ENCODE measurements at places on chromosomes 6 and 20.

DNA sequence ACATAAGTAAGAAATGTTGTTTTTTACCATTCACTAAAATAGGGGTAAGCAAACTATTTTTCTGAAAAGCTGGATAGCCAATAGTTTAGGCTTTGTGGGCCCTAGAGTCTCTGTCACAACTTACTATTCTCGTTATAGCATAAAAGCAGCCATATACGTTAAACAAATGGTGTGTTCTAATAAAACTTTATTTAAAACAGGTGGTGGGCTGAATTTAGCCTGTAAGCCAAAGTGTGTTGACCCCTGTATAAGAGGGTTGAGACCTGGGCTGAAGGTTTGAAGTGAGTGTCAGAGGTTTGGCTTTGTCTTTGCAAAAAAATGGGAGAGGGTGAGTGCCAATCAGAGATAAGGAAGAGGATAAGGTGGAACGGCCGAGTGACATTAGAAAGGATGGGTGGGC, 197.2 kb downstream of the RNF144B start:
- no peak for DNase-seq

DNA sequence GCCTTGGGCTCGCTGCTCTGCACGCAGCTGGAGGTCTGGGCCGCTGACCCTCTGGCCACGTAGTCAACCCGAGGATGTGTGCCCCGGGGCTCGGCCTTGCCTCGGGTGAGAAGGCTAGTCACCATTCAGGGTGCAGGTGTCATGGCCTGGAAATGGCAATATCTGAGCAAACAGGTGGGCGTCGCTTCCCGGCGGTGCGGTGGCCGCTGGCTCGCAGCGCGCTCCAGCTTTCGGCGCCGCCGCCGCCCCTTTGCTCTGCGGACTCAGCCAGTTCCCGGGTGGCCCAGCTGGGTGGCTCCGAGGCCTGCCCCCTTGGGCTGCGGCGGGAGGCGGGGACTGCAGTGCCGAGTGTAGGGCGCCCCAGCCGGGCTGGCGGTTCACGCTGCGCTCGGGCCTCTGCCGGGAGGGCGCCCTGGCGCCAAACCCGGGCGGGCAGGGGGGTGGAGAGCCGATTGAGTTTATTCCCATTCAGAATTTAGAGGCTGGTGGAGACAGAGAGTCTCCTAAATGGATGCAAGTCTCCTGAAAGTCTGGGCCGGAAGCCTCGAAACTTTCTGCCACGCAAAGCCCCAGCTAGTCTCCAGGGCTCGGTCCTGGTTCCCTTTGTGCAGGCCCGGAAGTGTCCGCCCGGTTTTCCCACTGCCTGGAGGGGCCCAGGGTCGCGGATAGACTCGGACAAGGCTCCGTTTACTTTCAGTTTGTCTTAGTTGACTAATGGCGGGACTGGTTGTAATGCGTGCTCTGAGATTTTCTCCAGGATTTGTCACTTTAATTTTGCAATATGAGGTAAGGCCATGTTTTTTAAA, 11.3 kb upstream of the TFAP2A start:
- DNase-seq = no peak

DNA sequence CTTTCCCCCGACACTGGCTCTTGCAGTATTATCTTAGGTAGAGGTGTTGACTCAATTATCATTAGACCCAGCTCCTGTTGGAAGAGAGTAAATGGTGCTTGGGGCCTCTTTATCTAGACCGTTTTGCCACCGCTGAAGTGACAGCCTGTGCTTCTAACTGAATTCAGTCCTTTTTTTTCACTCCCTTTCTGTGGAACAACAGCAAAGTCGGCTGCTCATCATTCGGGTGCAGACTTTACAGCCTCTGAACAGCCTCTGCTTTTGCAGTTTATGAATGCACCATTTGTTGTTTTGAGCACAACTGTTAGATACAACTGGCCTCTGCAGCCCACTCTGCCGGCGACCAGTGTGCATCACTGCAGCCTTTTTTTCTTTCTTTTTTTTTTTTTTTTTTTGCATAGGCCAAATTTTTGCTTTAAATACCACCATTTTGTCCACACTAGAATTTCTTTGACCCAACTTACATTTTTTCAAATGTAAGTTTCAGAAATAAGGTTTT, 35.8 kb downstream of the RREB1 start:
- DNase-seq = no peak

DNA sequence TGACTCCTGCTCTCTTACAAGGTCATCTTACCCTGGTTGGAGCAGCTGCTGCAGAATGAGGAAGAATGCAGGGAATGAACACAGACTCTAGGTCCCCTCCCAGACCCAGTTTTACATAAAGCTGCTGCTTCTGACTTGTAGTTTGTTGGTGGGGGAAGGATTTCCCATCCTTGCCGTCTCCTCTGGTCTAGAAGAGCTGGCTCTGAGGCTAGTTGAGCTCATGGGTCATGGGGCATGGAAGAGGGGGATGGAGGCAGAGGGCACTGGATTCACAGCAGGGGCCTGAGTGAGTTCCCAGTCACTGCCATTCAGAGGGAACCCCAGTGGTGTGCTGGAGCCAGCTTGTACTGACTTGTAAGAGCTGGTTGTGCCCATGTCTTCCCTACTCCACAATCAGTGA, 9.2 kb upstream of the GUCA1A start:
- DNase-seq = no peak

GRCh38 chr20:21739682-21740081, 34.2 kb downstream of the PAX1 start:
- no peak for DNase-seq

DNA sequence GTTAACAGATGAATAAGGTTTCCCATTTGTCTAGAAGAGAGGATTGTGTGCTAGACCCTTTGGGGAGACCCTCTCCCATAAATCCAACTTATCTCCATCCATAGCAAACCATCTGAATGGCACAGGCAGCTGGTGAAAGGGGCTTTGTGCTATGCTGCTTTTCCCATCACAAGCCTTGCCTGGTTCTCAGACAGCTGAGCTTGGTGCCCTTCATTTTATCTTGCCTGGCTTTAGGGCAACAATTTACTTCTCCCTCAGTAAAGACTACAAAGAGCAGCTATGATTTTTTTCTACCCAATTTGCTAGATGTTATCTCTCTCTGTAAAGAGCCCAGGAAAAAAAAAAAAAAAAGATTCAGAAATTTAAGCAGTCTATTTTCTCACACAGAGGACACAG, 117.0 kb upstream of the COL21A1 start:
- DNase-seq = no peak

DNA sequence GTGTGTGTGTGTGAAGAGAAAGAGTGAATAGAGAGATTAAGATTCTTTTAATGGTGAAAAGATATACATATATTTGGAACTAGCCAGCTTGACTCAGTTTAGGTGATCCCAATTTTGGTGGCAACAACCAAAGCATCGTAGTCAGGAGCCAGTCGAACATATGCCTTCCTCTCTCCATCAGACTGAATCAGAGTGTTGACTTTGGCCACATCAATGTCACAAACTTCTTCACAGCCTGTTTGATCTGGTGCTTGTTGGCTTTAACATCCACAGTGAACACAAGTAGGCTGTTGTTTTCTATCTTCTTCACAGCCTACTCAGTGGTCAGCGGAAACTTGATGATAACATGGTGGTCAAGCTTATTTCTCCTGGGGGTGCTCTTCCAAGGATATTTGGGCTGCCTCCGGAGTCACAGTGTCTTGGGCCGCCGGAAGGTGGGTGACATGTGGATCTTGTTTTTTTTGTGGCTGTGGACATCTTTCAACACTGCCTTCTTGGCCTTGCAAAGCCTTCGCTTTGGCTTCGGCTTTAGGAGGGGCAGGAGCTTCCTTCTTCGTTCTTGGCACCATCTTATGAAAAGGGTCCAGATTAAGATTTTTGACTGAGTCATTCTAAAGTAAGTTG, 3.4 kb downstream of the HLA-F start:
- DNase-seq = no peak

DNA sequence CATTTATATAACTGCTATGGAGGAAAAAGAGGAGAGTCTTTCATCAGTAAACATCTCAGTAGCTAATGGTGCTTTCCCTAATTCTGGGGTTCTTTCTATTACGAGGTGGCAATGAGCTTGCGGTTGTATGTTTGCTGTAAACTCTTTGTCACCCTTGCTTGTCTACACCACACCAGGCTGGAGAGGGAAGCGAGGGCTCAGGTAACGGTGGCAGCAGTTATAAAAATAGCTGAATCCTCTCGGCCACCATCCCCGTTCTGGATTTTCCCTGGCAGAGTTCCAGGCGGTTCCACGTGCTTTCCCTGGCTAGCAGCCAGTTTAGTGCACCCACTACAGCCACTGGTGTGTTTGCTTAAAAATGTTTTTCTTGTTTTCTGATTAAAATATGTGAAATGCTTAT, 39.0 kb downstream of the MAS1 start:
- DNase-seq = peak; percentile 33

DNA sequence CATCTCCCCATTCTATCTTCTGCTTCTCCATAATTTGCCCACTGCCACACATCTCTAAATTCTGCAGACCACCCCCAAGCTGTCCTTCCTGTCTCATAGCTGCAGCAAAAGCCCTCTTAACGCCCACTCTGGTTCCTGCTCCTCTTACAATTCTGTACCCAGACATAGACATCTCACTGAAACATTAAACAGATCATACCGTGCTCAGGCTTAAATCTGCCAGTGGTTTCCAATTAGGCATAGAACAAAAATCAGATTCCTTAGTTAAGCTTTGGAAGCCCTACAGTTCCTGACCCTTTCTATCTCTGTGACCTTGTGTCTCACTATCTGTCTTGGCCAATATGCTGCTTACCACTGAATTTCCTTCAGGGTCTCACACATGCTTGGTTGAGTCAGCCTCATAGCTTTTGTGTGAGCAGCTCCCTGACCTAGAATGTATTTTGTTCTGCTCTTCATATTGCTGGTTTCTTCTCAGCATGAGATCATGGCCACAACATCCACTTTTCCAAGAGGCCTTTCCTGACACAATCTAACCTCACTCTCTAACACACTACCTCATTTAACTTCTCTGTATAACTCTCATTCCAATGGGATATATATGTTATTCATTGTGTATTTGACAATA, 749.7 kb downstream of the MAFB start:
- DNase-seq = no peak

- DNase-seq = no peak
Observed at GRCh38 chr20:49112596-49113274, 66.6 kb downstream of the CSE1L start.

DNA sequence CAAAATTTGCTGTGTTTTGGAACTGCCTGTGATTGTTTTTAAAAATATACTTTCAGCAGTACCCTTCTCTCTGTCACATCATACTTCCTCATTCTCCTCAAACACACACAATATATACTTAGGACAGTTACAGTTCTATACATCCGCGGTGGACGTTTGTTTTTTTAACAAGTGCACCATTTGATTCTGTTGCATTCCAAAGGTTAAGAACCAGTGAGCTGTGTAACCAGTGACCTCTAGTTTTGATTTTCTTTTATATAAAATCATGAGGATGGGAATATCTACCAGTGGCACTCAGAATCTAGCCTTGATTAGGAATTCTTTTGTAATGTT, 152.8 kb downstream of the CARMIL1 start:
- DNase-seq = no peak

- DNase-seq = no peak
Observed at GRCh38 chr6:42066156-42066675, 15.9 kb downstream of the TAF8 start.

DNA sequence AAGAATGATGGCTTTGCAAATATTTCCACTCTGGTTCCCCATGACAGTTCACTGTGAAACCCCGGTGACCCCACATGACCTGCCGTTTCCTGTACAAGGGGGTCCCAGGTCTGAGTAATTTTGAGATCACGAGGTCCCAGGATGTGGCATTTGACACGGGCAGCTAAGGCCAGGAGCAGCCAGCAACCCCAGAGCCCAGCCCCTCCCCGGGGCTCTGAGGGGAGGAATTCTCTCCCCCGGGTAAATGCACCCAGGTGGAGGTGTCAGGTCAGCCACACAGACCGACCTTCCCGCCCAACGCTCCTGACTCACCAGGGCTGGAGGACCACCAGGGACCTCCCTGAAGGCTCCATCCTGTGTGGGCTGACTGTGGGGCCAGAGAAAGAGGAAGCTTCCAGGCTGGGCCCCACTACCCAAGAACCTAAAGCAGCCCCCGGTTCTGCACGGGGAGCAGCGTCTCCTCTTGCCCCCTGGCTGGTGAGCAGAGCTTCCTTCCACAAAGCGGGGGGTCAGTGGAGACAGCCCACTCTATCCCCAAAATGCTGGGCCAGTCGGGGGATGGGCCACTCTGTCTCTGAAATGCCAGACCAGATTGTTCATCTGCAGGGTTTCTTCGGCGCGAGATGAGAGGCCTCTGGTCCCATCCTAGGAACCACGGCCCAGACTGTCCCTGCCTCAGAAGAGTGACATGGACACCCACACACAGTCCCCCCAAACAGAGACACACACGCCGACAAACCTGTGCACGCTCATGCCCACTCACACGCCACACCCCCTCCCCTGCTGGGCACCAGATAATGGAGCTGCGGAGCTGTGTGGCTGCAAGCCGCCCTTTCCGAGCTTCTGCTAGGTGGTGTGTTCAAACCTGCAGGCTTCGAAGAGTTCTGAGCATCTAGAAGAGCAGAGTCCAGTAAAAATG, 23.4 kb upstream of the SLCO4A1 start:
- no peak for DNase-seq

DNA sequence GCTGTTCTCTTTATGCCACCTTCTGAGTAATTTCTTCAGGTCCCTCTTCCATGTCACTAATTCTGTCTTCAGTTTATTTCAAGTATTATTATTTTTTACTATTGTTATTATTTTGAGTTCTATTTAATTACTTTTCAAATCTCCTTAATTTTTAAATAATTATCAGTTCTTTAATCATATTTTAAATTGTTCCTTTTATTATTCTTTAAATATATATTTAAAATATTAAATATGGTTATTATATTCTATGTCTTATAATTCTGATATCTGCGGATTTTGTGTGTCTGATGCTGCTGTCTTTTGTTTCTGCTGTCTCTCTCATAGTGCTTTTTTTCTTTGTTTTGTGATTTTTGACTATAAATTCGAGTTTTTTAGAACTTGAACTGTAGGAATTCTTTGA, 2.2 kb downstream of the POLR1H start:
- no peak for DNase-seq

DNA sequence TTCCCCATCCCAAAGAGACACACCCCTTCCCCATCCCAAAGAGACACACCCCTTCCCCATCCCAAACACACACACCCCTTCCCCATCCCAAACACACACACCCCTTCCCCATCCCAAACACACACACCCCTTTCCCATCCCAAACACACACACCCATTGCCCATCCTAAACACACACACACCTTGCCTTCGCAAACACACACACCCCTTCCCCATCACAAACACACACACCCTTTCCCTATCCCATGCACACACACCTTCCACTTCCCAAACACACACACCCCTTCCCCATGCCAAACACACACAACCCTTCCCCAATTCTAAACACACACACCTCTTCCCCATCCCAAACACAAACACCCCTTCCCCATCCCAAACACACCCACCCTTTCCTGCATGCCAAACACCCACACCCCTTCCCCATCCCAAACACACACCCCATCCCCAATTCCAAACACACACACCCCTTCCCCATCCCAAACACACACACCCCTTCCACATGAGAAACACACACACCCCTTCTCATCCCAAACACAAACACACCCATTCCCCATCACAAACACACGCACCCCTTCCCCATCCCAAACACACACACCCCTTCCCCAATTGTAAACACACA, 315.3 kb downstream of the KIF16B start:
- DNase-seq = no peak

All from stimulated activated CD4-positive, alpha-beta T cell treated with anti-CD3 and anti-CD28 coated beads, Interleukin-1b, Interleukin-23, amount 100 ng/mL, for 4 hours (primary cell).